ENCODE measurements at places on chromosomes 13 and 19. TPM values are rescaled to one million over a fixed set of nuclear protein-coding genes. Genes with fewer than 3 reads are reported as not detected.

DNA sequence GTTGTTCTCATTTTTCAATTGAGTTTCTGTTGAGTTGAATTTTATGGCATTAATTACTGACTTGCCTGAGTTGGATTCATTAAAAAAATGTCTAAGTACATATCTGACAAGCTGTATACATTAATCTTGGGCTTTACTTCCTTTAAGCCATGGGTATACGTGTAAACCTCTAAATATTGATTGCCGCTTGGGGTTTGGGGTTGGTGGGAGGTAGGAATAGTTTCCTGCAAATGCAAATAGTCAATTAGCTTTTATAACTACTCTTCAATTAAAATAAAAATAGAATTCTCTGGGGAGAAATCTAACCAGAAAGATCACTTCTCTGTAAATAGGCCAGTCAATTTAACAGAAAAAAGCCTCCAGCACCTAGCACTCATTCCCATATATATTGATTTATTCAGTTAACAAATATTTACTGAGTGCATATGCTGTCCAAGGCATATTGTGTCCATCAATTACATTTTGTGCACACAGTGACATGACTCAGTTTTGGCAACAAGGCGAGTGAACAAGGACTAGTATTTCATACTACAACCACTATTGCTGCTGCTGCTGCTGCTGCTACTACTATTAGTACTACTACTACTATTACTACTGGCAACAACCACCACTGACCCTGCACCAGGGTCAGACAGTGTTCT is 306.8 kb downstream of the RFC3 start:
- no peaks in the 10 kb centered on the region for H3K4me1 ChIP-seq
- H3K27me3 ChIP-seq = no peaks in the 10 kb centered on the region
- H3K4me3 ChIP-seq = no peak overlapping the region
- DNase-seq = no peak
- H3K36me3 ChIP-seq = no peaks in the 10 kb centered on the region
- no peak overlapping the region for H3K27ac ChIP-seq

LRRC4B gene
- polyA plus RNA-seq = 0.57 TPM

GRCh38 chr13:66586489-66586888 is 643.6 kb downstream of the PCDH9 start:
- H3K36me3 ChIP-seq = no peaks in the 10 kb centered on the region
- no peaks in the 10 kb centered on the region for H3K27me3 ChIP-seq

GRCh38 chr19:16207490-16208025 is 9.8 kb downstream of the AP1M1 start:
- H3K27me3 ChIP-seq = no peaks in the 10 kb centered on the region
- DNase-seq = no peak
- peaks cover 86% of the 10 kb centered on the region for H3K36me3 ChIP-seq
- no peaks in the 10 kb centered on the region for H3K4me1 ChIP-seq
- H3K4me3 ChIP-seq = no peak overlapping the region
- H3K27ac ChIP-seq = peak overlapping the region; percentile 52

GRCh38 chr19:54109651-54110050 is 5.8 kb downstream of the TFPT start:
- peaks cover 8% of the 10 kb centered on the region for H3K4me1 ChIP-seq
- no peaks in the 10 kb centered on the region for H3K27me3 ChIP-seq
- no peak overlapping the region for H3K27ac ChIP-seq
- H3K4me3 ChIP-seq = no peak overlapping the region
- DNase-seq = no peak

GRCh38 chr13:97411984-97412383 is 22.0 kb upstream of the RAP2A start:
- no peaks in the 10 kb centered on the region for H3K4me1 ChIP-seq
- no peaks in the 10 kb centered on the region for H3K27me3 ChIP-seq
- no peaks in the 10 kb centered on the region for H3K36me3 ChIP-seq
- H3K27ac ChIP-seq = no peak overlapping the region

DNA sequence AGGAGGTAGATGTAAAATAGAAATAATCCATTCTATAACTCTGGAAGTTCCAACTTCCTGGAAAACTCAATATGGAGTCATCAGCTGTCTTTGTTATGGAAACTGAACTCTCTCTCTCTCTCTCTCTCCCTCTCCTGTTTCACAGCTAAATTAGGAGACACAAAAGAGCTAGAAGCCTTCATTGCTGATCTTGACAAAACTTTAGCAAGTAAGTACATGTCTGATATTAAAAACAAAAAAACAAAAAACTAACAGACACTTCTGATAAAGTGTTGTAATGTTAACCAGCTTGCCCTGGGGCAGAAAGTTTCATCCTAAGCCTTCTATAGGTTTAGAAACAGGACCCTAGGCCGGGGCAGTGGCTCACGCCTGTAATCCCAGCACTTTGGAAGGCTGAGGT is 11.3 kb downstream of the RGCC start:
- DNase-seq = no peak
- no peaks in the 10 kb centered on the region for H3K27me3 ChIP-seq
- no peak overlapping the region for H3K4me3 ChIP-seq
- H3K27ac ChIP-seq = no peak overlapping the region
- peaks cover 34% of the 10 kb centered on the region for H3K4me1 ChIP-seq

GRCh38 chr19:17618936-17619335 is 63.5 kb downstream of the COLGALT1 start:
- H3K36me3 ChIP-seq = no peaks in the 10 kb centered on the region
- H3K4me1 ChIP-seq = no peaks in the 10 kb centered on the region
- no peak overlapping the region for H3K27ac ChIP-seq
- H3K4me3 ChIP-seq = no peak overlapping the region

CGB2 gene
- polyA plus RNA-seq = 0.11 TPM

DNA sequence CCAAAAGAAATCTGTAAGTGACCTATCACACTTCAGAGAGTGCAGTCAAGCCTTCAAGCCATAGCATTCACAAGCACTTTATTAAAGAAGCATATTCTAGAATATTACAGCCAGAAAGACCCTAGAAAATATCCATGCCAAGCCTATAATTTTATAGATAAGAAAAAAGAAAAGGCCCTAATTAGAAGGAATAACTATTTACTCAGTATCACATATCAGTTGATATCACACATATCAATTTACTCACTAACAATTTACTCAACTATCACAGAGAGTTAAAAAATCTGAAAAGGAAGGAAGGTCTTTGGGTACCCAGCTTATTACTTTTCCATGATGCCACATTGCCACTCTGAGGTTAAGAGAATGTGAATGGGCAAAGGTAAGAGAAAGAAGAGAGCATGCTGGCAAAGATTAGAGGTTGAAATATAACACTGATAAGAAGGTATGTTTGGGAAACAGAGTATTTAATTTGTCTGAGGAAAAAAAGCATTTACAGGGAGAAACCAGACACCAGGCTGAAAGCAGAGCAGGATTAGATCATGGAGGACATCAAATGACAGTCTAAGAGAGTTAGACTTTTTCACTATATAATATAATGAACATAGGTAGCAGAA is 186.2 kb downstream of the VWA8 start:
- H3K4me1 ChIP-seq = no peaks in the 10 kb centered on the region
- H3K27me3 ChIP-seq = no peaks in the 10 kb centered on the region
- H3K4me3 ChIP-seq = no peak overlapping the region

ATP7B gene
- 1.2 TPM for polyA plus RNA-seq
